ENCODE measurements at places on chromosomes 2 and 18.

DNA sequence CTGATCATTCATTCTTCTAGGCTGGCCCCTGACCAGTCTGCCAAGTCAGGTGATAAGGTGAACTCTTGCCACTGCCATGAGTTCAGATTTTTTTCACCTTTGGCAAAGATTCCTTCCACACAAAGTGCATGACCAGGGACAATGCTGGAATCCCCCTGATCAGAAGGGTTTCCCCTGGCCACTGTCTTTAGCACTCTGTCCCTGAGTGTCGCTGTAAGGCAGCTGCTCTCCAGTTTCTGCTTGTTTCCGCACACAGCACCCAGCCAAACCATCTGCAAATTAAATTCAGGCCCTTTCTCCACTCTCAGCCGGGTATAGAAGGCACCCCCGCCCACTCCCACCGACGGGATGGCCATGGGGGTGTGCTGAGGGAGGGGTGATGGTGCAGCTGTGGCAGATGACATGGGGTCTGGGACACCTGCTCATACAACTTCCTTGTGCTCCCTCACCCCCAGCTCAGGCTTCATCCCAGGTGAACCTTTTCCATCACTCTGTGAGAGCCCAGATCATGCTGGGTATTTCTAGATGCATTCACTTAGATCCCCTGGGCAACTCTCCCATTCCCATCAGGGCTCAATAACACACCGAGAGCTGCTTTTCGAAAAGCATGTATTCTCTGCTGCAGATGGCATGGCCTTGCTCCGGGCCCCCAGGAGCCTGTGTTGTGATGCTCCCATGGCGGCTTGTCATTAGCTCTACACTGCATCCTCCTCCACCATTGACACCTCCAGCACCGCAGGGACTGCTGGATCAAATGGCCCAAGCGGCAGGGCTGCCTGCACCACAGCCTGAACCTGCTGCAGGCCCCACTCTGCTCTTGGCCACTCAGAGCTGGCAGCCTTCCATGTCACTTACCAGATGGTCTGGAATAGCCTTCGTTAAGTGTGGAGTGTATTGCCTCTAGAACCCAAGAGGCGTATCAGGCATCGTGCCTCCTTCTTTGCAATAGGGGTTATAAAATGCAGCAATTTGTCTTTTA is 52.3 kb upstream of the ROCK2 start:
- DNase-seq, result no peak

- no peak for DNase-seq
These were observed 405.3 kb downstream of the STK39 start for GRCh38 chr2:167842047-167842446.

- DNase-seq, result no peak
These were observed 403.3 kb upstream of the FANCL start for GRCh38 chr2:58644451-58644850.

DNA sequence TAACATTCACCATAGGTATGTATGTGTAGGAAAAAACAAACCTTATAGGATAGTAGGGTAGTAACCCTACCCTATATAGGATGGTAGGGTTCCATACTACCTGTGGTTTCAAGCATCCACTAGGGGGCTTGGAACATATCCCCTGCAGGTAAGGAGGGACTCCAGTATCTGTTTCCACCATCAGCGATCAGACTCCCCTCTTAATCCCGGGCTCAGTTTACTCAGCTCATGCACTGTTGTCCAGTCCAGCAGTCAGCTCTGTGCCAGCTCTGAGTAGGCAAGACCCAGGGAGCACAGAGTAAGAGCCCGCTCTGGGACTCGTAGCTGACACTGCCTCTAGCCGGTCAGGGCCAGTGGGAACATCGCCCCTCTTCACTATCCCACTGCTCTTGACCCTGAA is 61.7 kb downstream of the MEX3C start:
- no peak for DNase-seq

DNA sequence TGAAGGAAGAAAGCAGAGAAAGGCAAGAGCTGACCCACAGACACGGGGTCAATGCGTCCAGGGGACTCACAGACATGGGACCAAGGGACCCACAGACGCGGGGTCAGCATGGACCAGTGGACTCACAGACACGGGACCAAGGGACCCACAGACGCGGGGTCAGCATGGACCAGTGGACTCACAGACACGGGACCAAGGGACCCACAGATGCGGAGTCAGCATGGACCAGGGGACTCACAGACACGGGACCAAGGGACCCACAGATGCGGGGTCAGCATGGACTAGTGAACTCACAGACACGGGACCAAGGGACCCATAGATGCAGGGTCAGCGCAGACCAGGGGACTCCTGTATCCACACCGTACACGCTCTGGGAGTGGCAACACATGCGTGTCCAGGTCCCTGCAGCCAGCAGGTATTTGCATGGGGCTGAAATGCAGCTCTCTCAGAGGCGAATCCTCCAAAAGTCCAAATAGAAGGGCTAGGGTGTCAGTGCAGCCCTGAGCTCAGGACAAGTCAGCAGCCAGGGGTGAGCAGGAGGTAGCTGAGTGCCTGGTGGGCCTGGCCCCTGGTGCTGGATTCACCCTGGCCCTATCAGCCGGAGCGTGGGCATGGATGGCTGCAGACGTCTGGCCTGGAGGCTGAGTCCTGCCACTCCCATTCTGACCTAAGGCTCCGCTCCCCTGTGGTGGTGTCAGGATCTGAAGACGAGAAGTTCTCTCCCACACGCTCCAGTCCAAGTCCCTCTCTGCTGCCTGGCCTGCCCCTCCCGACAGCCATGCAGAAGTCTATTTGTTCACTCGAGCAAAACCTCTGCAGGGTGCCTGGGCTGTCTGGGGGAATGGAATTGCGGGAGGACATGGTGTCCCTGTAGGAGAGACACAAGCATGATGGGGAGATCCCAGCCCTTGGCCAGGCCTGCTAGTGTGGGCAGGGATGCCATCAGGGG is 28.5 kb downstream of the TMEM18 start:
- DNase-seq, result no peak

GRCh38 chr18:39462436-39462835 is 1896.8 kb upstream of the CELF4 start:
- DNase-seq, result no peak

DNA sequence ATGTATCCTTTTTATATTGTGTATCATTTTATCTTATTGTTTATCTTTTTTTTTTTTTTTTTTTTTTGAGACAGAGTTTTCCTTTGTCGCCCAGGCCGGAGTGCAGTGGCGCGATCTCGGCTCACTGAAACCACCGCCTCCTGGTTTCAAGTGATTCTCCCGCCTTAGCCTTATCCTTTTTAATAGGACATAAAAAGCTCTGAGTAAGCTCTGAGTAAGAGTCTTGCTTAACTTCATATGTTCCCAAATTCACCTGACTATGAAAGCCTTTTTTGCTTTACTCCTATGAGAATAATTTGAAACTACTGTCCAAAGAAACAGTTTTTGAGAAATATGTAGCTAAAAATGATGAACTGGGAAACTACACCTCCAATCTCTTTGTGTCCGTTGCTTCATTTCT is 525.5 kb downstream of the IRS1 start:
- no peak for DNase-seq

DNA sequence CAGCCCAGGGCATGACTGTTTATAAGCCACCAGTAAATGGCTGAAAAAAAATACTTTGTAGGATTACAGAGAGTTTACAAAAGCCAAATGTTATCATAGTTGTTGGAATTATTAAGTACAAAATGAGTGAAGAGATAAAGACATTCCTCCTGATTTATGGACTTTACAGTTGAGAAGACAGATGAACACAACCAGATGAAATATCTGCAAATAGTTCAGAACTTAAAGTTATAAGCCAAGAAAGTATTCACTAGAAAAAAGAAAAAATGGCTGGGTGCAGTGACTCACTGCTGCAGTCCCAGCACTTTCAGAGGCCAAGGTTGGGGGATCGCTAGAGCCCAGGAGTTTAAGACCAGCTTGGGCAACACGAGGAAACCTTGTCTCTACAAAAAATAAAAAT is 11.2 kb downstream of the PMAIP1 start:
- no peak for DNase-seq

- no peak for DNase-seq
These were observed 44.6 kb downstream of the DPP4 start for GRCh38 chr2:162029287-162029901.

- DNase-seq, result no peak
These were observed 23.5 kb downstream of the WNT10A start for GRCh38 chr2:218904176-218904575.

- DNase-seq, result no peak
These were observed 16.0 kb upstream of the IKZF2 start for GRCh38 chr2:213167271-213167930.

DNA sequence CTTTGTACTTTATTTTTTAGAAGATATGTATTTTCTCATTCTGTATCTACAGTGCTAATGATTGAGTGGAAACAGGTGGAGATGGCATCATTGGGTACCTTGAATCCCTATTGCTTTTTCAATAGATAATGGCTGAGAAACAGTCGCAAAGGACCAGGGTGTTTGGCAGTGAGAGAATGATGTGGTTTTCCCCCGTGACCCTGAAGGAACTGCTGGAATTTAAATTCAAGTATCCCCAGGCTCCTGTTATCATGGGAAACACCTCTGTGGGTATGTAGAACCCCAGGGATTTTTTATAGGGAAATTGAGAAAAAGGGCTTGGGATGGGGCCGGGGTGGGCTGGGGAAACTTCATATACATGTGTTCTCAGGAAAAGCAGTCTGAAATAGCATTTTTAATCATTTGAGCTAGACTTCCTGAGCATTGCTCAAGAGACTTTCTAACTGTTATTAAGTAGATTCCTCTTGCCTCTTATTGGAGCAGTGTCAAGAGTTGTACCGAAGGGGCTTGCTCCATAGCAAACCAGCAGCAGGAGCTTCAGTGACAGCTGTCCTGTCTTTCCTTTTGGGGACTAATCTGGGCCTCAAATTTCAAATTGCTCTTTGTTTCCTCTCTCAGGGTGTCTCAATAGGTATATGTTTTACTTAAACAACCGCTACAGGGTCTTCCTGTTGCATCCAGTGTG is 18.9 kb downstream of the AOX1 start:
- no peak for DNase-seq

DNA sequence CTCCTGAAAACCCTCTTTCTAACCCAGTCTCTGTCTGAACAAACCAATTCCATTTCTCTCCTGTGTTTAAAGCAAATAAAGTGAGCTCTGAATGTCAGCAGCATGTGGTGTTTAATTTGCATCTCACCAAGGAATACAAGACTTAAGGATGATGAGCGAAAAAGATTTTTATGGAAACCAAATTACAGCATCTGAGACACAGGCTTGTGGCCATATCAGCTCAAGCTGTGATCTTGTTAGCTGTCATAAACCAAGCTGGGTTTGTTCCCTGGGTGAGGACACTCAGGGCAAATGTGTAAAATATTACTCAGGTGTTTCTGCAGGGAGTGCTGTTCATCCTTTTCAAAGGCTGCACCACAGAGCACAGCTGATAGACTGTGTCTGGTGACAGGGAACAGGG is 129.3 kb upstream of the REV1 start:
- no peak for DNase-seq

DNA sequence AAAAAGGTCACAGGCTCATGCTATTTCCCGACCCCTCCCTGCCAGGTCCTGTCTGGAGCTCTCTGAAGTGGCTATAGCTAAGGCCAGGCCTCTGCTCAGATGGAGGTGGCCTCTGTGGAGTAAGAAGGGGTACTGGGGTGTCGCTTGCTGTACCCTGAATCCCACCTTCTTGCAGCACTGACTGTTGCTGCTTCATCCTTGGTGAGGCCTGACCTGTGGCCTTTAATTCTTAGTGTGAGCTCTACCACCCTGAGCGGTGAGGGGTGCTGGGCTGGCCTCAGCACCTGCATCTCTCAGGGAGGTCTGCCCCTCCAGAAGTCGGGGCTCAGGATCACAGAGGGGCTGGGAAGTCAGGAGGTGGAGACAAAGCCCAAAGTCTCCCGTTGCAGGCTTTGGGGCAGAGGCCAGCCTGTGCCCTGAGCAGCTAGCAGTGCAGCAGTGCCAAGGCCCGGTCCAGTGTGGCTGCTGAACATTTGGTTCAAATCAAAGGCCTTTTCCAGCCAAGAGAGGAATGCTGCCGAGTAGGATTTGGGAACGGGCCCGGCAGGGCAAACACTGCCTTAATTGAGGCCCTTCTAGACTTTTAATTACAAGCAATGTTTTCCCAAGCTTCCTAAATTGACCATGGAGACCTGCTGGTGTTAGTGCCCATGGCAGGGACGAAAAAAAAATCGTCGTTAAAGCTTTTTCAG is 133.5 kb upstream of the HAAO start:
- DNase-seq, result peak; percentile 69

Measured in globus pallidus (tissue), 1 donor.